Mucosa of gallbladder (tissue), 1 donor: ENCODE measurements at places on chromosomes 7 and 10. TPM values are rescaled to one million over a fixed set of nuclear protein-coding genes. Genes with fewer than 3 reads are reported as not detected.

GRCh38 chr10:68296843-68297663, 34.8 kb upstream of the HNRNPH3 start:
- no peak for DNase-seq

- DNase-seq, result no peak
Observed at GRCh38 chr10:45581582-45582385, 90.8 kb downstream of the ZFAND4 start.

DNA sequence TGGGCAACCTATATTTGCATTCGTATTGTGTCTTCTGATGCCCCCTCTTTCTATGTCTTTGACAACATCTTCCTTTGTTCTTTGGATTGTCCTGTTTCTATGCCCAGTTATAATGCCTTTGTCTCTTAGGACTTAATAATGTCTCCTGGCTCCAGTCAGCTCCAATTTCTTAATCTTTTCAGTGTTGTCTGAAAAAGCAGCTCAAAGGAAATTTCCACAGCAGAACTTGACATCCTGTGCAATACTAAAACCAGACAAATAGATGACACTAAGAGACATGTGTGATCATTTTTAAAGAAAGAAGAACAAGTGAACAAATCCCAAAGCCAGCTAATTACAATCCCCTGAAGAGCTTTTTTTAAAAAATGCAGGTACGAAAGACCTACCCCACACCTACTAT, 47.7 kb upstream of the RNF148 start:
- no peak for DNase-seq

DNA sequence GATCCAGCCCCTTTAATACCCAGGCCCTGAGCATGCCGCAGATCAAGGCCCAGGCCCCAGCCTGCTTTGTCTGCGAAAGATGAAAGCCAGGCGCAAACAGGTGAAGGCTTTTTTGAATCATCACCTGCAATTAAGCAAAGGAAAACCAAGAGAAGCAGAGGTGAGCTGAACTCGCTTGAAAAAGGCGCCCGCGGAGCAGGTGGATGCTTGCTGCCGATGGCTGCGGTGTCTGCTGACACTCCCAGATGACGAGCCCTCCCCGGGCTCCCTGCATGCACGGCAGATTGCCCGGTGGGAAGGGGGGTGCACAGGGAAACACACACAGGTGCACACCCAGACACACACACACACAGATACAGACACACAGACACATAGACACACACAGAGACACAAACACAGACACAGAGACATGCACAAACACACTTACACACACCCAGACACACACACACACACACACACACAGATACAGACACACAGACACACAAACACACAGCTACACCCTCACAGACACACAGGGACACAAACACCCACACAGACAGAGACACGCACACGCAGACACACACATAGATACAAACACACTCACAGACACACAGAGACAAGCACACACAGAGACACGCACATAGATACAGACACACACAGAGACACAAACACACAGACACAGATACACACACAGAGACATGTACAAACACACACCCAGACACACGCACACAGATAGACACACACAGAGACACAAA, 142.6 kb upstream of the RNF32 start:
- DNase-seq, result no peak

- no peak for DNase-seq
Observed at GRCh38 chr7:66167773-66168387, 37.3 kb upstream of the TPST1 start.

- no peak for DNase-seq
Observed at GRCh38 chr7:2154831-2155230, 77.9 kb downstream of the MAD1L1 start.

The ZNF786 gene
- 7.0 TPM for total RNA-seq

The CCDC172 gene
- total RNA-seq, result not detected

The ZPBP gene
- not detected for total RNA-seq
